Thoracic aorta (tissue), 2 donors: ENCODE measurements at places on chromosomes 4 and X.

- no peak for DNase-seq
These were observed 21.4 kb upstream of the SCRG1 start for GRCh38 chr4:173420324-173420752.

GRCh38 chrX:133389975-133390374 lies 25.3 kb downstream of the GPC4 start:
- no peak for DNase-seq

DNA sequence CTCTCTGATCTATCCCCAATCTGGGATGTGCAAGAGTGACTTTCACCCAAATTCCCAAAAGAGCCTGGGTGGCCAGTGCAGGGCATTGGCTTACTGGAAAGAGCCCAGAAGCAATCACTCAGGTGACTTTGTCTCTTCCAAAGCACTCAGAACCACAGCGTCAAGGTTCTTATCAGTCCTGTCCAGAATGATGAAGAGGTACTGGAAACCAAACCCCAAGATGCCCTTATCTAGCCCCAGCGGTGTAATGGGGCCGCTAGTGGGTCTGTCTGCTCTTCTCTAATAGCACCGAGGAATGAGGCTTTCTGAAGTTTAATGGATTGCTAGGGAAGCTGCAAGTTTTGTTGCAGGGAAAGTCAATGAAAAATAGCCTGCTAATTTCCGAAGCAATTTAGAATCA lies 21.6 kb downstream of the CLNK start:
- no peak for DNase-seq

GRCh38 chr4:1207603-1208265 lies 35.4 kb upstream of the SPON2 start:
- no peak for DNase-seq

GRCh38 chr4:152273343-152273742 lies 262.5 kb downstream of the FBXW7 start:
- DNase-seq: no peak

DNA sequence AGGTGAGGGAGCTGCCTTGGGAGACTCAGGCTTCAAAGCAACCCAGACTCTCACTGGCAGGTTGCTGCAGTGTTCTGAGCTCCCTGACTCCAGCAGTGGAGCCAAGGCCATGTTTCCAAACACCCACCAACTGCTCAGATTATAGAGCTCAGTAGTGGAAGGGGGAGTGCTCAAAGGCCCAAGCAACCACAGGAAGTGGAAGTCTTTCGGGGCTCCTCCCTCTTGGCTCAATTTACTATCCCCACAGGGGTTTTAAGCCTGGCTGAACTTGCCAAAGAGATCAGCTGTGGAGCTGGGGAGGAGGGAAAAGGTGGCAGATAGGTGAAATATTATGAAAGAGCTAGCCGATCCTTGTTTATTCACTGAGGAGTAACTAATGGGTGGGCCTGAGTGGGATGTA lies 82.5 kb downstream of the HPRT1 start:
- DNase-seq: no peak

DNA sequence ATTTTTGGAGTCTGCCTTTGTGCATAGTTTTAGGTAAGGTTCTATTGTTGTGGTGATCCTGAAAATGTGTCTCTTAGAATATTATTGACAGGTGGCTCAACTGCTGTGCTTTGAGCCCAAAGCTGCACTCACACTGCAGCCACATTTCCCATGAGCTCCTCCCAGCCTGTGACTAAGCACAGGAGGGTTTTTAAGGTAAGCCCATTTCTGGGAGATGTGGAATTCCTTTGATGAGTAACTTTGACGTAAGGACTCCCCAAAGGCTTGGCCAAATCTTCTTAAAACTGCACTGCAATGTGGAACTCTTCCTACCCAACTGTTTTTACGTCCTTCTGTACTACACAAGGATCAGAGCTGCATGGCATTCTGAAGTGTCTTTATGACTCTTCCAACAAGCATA lies 20.0 kb upstream of the TMPRSS11A start:
- no peak for DNase-seq

GRCh38 chr4:7788694-7789425 lies 150.8 kb downstream of the AFAP1 start:
- DNase-seq: no peak

DNA sequence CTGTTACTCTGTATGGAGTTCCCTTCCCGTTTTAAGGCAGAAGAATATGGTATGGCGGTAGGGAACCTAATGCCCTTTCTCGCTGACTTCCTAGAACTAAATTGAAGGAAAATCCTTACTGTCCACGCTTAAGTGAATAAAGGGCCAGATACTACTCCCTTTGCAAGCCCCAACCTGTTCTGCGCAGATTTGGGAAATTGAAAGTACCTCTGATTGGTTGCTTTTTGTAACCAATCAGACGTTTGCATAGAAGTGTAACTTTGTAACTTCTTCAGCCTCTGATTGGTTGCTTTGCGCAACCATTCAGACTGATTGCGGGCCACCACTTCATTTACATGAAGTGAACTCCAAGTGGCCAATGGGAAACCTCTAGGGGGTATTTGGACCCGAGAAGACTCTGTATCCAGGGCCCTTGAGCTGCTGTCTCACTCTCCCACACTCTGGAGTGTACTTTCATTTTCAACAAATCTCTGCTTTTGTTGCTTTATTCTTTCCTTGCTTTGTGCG lies 1.2 kb upstream of the TMEM33 start:
- DNase-seq: no peak

- DNase-seq: no peak
These were observed 103.9 kb downstream of the IQCM start for GRCh38 chr4:149711593-149712365.

DNA sequence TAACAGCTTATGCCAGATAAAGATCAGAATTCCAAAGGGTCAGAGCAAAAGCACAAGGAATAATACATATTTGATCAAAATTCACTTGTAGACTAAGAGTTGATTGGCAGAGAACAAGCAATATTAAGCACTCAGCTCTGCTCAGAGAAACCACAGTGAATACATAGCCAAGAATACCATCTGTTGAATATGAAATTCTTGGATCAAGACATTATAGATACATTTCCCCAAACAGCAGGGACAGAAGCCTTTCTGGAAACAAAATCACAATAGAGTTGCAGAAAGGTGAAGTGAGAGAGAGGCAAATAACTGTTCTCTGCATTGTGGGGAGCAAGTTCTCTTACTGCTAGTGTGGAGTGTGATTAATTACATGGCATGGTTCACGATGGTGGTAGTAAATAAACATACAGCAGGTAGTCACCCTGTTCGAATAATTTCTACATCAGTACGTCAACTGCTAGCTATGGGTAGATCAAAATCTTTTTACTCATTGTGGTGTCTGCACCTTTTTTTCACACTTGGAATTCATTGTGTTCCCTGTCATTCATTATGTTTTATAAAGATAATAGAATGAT lies 366.7 kb downstream of the PCDH7 start:
- no peak for DNase-seq

DNA sequence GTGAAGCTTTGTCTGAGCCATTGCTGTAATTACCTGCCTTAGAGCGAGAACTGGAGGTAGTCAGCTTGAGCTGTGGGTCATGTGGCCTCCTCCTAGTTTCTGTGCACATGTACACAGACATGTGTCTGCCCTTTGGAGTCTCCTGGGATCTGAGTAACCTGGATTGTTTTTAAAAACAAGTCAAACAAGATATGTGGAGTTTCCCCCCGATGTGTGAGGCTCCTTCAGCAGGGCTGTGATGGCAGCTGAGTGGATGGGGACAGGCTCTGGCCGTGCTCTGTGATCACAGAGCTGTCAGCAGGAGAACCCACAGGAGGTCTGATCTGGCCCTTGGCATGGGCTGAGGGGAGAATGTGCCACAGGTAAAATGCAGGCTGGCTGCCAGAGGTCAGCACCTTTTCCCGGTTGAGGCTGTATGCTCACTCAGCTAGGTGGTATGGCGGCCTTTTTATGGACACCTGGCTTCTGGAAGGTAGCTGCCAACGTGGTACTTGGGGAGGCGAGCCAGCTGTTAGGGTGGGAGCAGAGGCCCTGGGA lies 38.4 kb downstream of the NOP14 start:
- no peak for DNase-seq

- no peak for DNase-seq
These were observed 30.7 kb upstream of the MAP9 start for GRCh38 chr4:155407480-155407879.

DNA sequence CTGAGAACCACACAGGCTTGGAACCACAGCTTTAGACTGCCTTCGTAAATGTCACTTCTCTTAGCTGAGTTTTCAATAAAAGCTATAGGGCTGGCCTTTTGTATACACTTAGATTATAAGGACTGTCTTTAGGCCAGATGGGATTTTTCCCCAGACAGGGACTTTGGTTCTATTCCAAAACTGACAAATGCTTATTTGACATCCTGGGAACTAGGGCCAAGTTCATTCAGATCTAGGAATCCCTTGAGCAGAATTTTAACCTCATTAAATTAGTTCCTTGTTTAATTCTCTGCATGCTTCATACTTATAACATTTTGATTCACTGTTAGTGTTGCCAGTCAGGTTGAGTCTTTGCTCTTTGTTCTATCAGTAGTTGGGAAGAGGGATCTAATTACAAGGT lies 23.1 kb downstream of the ZRSR2 start:
- DNase-seq: no peak

DNA sequence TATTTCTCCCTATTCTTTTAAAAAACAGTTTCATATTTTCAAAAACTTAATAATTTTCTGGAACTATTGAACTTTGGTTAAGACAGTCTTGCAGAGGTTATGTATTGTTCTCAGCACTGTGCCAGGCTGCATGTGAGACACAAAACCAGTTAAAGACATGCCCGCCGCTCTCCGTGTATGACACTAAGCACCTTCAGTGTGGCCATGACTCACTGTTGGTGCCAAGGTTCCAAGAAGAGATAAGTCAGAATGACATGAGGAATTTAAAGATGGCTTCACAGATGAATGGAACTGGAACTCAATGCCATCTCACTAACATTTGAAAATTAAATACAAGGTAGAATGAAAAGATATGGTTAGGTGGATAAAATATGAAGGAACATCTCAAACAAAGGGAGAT lies 525.5 kb upstream of the ZFP42 start:
- DNase-seq: no peak

- no peak for DNase-seq
These were observed 26.3 kb upstream of the ZMAT1 start for GRCh38 chrX:101958139-101958538.

DNA sequence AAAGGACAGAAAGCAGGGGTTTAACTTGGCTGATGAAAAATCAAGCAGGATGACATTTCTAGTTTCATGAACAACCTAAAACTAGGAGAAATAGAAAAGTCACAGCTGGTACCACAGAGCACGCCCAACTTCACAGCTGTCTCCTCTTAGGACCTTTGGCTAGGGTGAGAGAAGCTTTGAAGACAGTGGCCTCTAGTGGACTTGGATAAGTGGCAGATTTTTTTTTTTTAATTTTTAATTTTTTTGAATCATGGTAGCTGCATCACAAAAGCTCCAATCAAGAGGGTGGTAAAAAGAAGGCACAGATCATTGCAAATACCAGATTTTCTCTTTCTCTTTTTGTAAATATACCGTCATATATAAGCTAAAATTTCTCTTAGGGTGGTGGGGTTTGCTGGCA lies 20.2 kb upstream of the MAP3K15 start:
- no peak for DNase-seq

GRCh38 chr4:180542445-180543100 lies 1700.6 kb upstream of the TENM3 start:
- no peak for DNase-seq

DNA sequence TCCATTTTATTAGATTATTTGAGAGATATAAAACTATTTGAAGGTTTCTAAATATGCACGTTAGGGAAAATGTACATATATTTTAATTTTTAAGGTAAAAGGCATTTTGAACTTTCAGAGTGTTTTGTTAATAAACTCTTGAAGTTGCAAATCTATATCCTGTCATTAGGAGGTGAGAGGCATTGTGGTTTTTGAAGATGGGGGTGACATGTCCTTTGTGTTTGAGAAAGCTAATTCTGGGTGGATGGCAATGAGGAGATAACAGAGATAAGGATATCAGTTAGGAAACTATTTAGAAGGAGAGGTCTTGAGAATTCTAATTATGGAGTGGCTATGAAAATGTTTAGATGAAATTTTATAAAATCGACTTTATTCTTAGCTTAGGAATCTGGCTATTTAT lies 6.1 kb downstream of the STIM2 start:
- no peak for DNase-seq

- DNase-seq: no peak
These were observed 22.7 kb downstream of the JADE1 start for GRCh38 chr4:128832243-128832625.

DNA sequence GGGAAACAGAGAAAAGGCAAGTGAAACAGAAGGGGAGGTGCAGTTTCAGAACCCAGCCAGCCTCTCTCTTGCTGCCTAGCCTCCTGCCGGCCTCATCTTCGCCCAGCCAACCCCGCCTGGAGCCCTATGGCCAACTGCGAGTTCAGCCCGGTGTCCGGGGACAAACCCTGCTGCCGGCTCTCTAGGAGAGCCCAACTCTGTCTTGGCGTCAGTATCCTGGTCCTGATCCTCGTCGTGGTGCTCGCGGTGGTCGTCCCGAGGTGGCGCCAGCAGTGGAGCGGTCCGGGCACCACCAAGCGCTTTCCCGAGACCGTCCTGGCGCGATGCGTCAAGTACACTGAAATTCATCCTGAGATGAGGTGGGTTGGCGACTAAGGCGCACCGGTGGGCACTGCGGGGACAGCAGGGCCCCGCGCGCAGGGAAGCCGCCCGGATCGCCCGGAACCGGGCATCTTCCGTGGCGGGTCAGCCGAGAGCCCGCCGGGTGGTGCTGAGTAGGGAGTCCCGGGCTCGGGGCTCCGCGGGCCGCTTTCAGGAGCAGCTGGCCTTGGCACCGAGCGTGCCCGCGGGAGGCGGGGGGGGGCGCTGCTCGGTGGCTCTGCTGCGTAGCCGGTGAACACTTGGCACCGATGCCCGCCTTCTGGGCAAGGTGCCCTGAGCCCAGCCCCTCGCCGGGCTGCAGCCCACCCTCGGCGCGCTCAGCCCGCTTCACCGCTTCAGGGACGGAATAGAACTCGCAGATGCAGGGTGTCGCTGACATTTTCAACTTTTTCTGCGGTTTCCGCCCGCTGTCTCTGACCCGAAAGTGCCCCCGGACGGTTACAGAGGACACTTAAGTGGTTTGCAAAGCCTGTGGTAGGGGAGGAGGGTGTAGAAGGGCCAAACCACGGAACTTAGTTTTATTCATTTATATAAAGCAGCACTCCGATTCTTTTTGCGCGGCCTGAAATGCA lies at the start of gene CD38:
Gene CD38, plus strand, starts transcription at position 40 of the 953 bp plus-strand sequence. Its CDS starts 87 bp downstream, at position 127.
- DNase-seq: no peak

DNA sequence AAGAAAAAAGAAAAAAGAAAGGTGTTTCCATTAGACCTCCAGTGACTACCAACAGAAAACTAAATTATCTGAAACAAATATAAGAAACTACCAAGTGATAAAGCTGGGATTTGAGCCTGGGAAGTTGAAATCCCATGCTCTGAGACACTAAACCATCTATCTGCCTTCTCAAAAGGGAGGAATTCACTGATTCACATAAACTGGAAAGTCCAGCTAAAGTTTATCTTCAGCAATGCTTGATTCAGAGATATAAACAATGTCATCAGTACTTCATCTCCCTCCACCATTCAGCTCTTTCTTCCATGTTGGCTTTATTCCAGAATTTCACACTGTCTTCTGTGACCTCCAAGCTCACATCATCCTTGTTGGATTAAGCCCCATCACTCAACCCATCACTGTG lies 96.3 kb downstream of the IQCM start:
- no peak for DNase-seq
